Fibroblast of skin of right quadriceps (primary cell): ENCODE measurements at places on chromosomes 2 and 18.
A peak's percentile ranks its signal among the peaks of the same experiment; 100 is the strongest.

DNA sequence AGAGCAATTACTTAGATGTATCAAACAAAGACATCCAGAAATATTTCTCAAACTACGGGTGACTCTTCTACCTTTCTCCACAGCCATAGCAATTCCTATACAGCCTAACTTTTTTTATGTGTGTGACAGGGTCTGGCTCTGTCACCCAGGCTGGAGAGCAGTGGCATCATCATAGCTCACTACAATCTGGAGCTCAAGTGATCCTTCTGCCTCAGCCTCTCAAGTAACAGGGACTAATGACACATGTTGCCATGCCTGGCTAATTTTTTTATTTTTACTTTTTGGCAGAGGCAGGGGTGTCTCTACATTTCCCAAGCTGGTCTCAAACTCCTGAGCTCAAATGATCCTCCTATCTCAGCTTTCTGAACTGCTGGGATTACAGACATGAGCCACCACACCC, 328.9 kb upstream of the NT5C1B start:
- DNase-seq = no peak

- peak; percentile 32 for DNase-seq
Observed at GRCh38 chr2:51734115-51734514, 702.2 kb upstream of the NRXN1 start.

DNA sequence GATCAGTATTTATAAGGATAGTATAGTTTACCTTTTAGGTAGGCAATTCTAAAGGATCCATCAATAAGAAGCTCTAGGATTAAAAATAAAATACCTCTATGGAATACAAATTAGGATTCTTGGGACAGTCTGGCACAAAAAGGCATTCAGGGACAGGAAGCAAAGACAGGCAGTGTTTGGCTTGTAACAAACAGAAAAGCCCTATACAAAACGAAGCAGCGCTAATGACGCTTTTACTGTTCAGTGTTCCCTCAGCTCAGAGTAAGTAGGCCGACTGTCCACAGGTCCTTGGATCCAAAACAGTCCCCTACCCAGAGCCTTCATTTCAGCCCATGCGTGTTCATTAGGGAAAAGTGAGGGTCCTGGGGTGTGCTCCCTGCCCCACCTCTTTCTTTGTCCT, 236.3 kb downstream of the AGPS start:
- no peak for DNase-seq

GRCh38 chr2:96856776-96857666, 795 bp downstream of the ANKRD39 start:
- peak; percentile 14 for DNase-seq

DNA sequence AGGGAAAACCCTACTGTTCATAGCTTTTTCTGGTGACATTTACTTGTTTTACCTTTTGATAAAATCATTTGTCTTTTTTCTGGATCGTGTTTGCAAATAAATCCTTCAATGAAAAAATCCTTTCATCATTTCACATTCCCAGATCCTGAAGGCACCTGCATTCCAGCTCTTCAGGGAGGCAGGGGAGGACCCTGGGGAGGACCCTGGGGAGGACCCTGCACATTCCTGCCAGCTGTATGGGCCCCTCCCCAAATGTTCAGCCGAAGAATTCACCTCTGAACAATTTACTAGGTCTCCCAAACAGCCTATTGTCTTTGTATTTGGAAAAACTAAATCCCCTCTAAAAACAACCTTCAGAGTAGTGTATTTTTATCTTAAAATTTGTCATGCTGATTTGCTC, 558.4 kb upstream of the ID2 start:
- no peak for DNase-seq

GRCh38 chr2:107063228-107063627, 177.3 kb upstream of the ST6GAL2 start:
- DNase-seq = no peak

DNA sequence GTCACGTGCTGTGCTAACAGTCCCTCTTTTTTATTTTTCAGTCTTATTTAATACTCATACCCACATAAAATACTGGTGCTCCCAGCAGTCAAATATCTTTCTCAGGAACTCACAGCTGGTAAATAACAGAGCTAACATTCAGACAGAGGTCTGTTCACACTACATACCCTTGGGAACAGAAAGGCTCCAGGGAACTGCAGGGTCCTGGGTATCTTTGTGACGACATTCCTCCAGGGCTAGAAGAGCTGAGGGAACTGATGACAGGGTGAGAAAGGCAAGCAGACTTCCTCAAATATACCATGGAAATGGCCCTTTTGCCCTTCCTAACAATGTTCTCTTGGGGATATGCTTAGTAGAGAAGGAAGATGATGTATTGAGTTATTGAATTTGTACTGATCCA, 19.3 kb downstream of the PDE6D start:
- no peak for DNase-seq

GRCh38 chr2:36300697-36301096, 54.9 kb upstream of the CRIM1 start:
- no peak for DNase-seq

- DNase-seq = no peak
Observed at GRCh38 chr2:156192468-156192867, 140.1 kb downstream of the NR4A2 start.

- DNase-seq = no peak
Observed at GRCh38 chr18:70425236-70425635, 136.4 kb downstream of the SOCS6 start.

DNA sequence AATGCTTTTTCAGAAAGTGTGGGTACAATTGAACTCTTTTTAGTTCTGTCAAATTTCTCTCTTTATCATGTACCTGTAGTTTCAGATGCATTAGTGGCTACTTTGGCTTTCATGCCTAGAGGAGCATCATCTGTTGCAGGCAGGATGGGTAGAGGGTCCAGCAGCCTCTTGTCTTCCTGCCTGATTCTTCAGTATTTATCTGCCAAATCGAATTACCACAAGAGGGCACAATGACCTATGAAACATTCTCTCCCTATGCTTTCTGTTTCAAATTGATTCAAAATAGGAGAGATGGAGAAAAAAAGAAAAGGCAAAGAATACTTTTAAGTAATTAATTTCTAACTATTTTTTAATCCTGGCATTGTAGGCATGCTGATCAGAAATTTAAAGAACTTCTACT, 477.2 kb downstream of the TRIB2 start:
- DNase-seq = peak; percentile 32

DNA sequence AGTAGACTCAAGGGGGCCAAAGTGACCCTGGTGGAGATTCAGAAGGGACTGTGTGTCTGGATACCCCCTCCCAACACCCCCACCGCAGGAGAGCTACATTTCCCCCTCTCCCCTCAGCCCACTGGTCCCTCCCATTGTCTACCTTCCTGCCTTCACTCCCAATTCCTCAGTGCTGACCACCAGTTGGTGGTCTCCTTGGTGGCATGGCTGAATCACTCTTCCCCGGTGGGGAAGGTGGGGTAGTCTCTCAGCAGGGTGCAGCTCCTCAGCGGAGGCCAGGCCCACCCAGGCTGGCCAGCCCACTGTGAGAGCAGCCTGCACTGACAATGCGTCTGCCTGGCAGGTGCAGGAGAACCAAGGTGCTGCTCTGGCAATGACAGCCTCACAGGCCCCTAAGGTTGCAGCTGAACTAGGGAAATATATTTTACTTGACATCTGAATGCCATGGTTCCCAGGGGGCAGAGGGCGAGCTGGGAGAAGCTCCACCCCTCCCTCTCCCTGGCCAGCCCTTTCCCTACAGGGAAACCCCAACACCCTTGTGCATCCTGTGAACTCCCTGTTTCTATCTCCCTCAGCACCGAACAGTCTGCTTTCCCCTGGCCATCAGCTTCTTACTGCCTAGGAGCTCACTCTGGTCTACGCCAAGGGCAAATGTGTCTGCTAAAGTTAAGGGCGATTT, 62.6 kb upstream of the PAX8 start:
- DNase-seq = no peak

DNA sequence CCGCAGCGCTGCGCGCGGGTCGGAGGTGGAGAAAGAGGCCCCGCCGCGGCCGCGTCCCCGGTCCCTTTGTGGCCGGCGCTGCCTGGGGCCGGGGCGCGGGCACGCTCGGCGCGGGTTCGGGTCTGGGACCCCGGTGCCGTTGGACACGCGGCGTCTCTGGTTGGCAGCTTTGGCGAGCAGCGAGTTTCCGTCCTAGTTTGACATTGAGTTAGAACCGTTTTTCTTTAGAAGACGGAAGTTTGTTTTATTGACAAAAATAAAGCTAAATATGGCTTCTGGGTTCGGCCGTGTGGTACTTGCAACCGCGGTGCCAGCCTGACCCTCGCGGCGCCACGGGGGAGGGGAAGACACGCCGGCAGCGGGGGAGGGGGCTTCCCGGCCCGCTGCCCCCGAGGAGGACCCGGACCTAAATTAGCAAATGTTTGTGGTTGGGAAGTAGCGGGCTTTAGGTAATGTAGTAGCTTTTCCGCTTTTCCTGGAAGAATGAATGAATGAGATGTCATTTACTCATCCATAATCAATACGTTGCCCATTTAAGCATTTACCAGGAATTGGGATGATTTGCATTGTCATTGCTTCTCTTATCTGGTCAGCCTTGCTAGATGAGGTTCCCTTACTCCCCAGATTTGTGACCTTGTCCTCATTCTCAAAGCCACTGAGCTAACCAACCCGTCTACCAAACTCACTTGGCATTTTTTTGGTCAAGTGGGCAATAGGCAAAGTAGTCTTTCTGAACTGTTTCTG, 530 bp downstream of the GALNT1 start:
- peak; percentile 4 for DNase-seq

GRCh38 chr2:4882421-4882820, 809.8 kb upstream of the SOX11 start:
- DNase-seq = no peak

GRCh38 chr18:41069167-41069566, 885.9 kb upstream of the PIK3C3 start:
- DNase-seq = no peak

DNA sequence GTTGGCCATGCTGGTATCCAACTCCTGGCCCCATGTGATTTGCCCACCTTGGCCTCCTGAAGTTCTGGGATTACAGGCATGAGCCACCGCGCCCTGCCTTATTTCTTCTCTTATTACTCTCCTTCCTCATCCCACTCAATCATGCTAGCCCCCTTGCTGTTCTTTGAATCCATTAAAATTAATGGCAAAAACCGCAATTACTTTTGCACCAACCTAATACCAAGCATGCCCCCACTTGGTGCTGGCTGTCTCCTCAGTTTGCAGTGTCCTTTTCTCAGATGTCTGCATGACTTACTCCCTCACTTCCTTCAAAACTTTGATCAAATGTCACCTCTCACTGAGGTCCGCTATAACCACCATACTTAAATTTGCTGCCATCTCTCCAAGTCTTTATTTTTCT, 34.6 kb downstream of the DYTN start:
- DNase-seq = no peak

DNA sequence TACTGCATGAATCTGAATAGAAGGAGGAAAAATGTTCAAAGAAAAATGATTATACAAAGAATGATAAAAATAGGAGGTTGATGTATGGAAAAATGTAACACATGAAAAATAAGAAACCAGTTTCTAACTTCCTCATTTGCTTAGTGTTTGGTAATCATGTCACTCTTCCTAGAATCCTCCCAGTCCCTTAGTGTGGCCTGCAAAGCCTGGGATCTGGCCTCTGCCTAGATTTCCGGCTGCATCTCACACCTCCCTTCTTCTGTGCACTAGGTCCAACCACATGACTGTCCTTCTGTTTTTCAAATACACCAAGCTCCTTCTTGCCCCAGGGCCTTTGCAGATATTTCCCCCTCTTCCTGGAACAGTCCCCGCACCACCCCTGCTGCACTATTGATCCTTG, 76.8 kb upstream of the RBMS1 start:
- no peak for DNase-seq

DNA sequence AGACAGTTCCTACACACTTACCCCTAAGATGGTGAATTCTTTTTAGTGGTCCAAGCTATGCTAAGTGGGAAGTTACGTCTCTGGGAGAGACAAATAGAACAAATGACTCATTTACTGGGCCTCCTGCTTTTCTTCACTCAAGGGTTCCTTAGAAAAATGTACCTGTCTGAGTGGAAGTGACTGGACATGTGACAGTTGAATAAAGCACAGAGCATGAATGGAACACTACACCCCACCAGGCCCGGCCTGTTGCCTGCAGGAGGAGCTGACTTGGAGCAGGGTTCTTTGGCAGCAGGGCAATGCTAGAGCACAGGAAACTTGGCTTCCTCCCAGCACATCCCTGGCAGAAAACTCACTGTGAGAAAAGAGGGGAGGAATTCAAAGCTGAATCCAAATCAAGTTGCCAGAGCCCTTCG, 451.0 kb upstream of the SETBP1 start:
- peak; percentile 51 for DNase-seq
